Activated naive CD4-positive, alpha-beta T cell treated with anti-CD3 and anti-CD28 coated beads, Interleukin-2, amount 10 ng/mL, durations not matched to agents 7 days and 5 days (primary cell): ENCODE measurements at places on chromosomes 3 and 15.
A peak's percentile ranks its signal among the peaks of the same experiment; 100 is the strongest.

DNA sequence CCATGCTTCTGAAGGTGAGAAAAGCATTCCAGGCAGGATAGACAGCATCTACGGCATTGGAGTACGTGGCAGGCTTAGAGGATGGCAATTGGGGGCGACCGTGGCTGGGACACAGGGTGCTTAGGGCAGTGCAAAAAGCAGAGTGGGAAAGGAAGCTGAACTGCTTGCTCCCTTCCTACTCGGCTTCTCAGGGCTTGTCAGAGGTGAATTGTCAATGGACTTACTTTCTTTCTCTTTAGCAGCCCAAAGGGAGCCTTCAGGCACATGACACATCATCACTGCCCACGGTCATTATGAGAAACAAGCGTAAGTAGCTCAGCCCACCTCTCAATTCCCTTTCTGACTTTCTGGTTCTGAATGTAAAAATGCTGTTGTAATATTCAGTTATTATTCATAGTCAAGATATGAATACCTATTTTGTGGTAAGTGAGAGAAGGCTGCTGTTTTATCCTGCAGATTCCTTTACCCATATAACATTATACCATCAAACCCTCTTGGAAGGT is 84.3 kb downstream of the KLHL25 start:
- DNase-seq: no peak

GRCh38 chr3:195543500-195544229 is 540 bp upstream of the PPP1R2 start:
- DNase-seq: no peak

DNA sequence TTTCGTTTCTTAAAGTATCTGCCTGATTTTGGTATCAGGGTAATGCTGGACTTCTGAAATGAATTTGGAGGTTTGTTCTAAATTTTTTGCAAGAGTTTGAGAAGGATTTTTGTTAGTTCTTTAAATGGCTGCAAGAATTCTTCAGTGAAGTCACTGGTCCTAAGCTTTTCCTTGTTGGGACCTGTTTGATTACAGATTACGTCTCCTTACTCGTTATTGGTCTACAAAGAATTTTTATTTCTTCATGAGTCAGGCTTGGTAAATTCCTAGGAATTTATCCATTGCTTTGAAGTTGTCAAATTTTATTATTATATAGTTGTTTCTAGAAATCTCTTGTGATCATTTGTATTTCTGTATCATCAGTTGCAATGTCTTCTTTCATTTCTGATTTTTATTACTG is 196.0 kb downstream of the DPH6 start:
- no peak for DNase-seq

- no peak for DNase-seq
Measured at GRCh38 chr15:92116330-92116729, 262.8 kb downstream of the SLCO3A1 start.

DNA sequence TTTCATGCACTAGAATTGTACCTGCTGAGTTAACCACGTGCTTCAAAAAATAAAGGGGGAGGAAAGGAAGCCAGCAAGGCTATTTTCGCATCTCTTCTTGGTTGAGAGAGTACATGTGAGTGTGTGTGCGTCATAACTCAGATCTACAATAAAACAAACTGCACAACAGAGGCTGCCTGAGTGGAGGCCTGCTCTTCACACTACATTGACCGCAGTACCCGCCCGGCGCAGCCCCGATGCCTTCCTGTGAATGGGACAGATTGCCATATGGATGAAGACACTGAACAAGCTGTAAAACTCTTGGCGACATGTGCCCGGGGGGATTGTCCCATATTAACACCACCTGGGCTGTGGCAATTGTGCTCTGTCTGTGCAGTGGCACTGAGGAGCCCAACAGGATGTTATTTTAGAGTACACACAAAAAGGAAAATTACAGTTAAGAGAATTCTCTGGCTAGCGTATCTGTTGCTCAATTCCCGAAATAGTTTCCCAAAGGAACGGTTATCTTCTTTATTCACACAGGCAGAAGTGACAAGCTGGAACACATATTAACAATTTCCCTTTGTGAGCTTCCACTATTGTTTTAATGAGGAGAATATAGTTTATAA is 551.5 kb downstream of the FOXP1 start:
- DNase-seq: no peak

DNA sequence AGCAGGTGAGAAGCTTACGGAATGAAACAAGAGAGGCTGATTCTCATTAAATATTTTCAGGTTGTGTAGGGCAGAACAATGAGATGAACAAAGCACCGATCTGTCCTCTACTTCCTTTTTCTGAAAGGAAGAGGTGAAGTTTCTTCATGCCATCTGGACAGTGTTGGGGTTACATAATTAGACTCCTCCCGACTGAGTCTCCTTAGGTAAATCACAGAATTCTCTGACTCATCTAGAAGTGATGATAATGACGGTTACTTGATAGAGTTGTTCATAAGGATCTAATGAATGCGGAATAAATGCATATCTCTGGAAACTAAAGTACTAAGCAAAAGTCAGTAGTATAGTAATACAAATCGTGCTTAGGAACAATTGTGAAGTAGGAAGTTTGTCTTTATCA is 21.2 kb downstream of the CRTC3 start:
- no peak for DNase-seq

GRCh38 chr3:100780071-100780622 is 70.9 kb downstream of the TFG start:
- DNase-seq: no peak

GRCh38 chr3:52529376-52530333 is 4.0 kb downstream of the NT5DC2 start:
- DNase-seq: peak; percentile 12

DNA sequence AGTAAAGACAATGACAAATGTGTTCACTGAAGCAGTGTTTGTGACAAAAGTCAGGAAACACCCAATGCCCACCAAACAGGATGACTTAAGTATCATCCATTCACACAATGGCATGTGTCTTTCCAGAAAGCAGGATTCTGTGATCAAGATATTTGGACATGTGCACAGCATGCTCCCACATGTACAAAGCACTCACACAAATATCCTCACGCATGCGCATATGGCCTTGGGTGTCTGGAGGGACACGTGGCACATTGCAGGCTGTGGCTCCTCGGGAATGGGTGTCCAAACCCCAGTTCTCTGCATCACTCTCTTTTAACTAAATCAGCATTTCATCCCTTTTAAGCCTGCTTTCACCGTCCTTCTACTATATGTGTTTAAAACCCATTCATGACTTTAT is 130.5 kb downstream of the KLF13 start:
- peak; percentile 6 for DNase-seq

GRCh38 chr3:101219842-101220560 is 100.4 kb downstream of the IMPG2 start:
- no peak for DNase-seq

- no peak for DNase-seq
Measured at GRCh38 chr15:67605871-67606270, 63.4 kb downstream of the MAP2K5 start.

DNA sequence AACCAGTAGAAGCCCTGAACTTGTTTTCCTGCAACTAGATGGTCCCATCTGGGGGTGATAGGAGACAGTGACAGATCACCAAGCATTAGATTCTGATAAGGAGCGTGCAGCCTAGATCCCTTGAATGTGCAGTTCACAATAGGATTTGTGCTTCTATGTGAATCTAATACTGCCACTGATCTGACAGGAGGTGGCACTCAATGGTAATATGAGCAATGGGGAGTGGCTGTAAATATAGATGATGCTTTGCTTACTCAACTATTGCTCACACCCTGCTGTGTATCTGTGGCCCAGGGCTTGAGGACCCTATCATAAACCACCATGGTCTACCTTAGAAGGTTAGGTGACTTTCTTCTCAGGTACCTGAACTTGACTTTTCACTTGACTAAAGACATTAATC is 417.1 kb upstream of the ARHGEF26 start:
- DNase-seq: no peak

DNA sequence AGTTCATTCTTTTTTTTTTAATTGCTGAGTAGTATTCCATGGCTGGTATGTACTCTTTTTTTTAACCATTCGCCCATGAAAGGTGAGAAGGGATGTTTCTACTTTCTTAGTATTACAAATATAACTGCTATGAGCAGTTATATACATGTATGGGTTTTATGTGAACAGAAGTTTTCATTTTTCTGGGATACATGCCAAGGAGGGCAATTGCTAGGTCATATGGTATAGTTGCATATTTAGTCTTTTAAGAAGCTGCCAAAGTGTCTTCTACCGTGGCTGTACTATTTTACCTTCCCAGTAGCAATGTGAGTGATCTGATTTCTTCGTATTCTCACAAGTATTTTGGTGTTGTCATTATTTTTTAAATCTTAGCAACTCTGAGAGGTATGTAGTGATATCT is 11.2 kb upstream of the KLHL40 start:
- DNase-seq: no peak

GRCh38 chr3:8575364-8576104 is 69.1 kb downstream of the SSUH2 start:
- DNase-seq: no peak

- no peak for DNase-seq
Measured at GRCh38 chr15:33453761-33454160, 143.0 kb downstream of the RYR3 start.

- no peak for DNase-seq
Measured at GRCh38 chr15:90436952-90437351, 48.9 kb downstream of the IQGAP1 start.

- no peak for DNase-seq
Measured at GRCh38 chr3:129475863-129476262, 35.8 kb downstream of the IFT122 start.

DNA sequence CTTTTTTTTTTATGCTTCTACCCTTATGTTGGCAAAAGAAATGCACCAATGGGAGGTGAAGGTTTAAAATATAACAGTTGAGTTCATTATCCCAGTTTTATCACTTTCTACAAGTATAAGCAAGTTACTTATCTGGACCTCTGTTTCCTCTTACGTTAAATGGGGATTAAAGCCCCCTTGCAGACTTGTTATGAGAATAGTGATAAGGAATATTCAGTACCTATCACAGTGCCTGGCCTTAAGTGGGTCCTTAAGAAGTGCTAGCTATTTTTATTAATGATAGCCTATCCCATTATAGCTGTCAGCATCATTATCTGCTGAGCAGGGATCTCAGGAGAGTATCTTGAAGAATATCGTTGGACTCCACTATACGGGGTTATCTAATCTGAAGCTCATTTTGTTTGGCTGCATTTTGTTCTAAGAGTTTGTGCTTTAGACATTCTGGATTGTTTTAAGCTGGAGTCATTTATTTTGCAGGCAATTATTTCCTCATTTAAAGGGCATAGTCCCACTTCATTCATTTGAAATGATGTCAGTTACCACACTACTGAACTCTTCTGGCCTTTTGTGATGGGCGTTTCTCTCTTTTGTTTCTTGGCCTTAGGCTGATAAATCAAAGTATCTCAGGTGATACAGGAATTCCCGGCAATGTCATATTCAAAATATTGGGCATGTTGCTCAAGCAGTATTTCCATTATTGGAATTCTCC is 28.8 kb downstream of the RAB8B start:
- DNase-seq: no peak

- no peak for DNase-seq
Measured at GRCh38 chr3:46462111-46462510, 2.6 kb downstream of the LTF start.

DNA sequence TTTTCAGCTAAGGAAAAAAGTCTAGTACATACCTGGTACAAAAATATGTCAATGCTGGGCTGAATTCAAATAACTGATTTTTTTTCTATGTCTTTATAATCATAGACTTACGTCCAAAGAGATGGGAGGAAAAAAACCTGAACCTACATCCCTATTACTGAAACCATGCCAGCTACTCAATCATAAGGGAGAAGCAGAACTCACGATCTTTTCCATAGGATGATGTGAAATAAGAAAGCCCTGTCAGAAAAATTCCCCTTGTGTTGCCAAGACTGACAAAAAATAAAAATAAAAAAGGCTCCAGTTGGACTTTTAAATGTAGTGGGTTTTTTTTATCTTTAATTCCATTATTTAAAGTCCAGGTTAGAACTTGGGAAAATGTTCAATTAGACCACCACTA is 3.3 kb downstream of the MSL2 start:
- DNase-seq: no peak

GRCh38 chr3:162269636-162270458 is 773.2 kb downstream of the OTOL1 start:
- no peak for DNase-seq

DNA sequence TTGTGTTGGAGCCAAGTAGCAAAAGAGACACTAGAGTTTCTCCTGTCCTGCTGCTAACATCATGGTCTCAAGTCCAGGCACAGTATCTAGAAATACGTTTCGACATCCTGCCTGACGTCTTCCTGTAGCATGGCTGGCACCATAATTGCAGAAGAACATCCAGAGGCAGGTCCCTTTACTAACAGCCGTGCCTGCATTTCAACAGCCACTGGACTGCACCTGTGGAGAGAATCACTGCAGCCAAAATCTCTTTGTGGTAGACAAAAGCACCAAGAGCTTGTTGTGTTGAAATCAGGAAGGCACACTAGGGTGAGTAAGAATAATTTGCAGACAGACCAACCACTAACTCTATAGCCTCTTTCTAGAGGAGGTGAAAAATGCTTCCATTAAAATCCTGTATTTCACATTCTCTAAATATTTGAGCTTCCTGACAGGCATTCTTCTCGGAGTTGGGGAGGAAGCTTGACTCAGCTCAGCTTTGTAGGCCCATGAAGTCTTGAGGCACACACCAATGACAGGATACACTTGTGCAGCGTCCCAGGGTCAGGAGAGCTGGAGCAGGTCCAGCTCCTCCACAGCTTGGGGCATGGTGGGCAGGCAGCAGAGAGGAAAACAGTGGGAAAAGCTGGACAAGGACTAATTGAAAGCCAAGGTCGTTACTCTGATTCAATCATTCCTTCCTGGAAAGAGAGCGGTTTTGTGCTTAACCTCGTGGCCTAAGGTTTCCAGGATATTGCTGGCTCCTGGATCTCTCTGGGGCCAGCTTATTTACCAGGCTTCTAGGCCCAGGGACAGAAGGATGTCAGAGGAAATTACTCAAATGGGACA is 244.9 kb downstream of the FAM43A start:
- DNase-seq: no peak

- no peak for DNase-seq
Measured at GRCh38 chr15:31159837-31160236, 58.3 kb upstream of the TRPM1 start.

- DNase-seq: no peak
Measured at GRCh38 chr15:69424001-69424400, 9.9 kb downstream of the KIF23 start.

GRCh38 chr3:178082326-178082906 is 453.8 kb upstream of the KCNMB2 start:
- DNase-seq: no peak

GRCh38 chr15:84811151-84811550 is 6.0 kb upstream of the ALPK3 start:
- DNase-seq: no peak

- DNase-seq: no peak
Measured at GRCh38 chr15:38534691-38535090, 29.9 kb downstream of the RASGRP1 start.

GRCh38 chr3:24161841-24162240 is 216.8 kb downstream of the NR1D2 start:
- DNase-seq: no peak

DNA sequence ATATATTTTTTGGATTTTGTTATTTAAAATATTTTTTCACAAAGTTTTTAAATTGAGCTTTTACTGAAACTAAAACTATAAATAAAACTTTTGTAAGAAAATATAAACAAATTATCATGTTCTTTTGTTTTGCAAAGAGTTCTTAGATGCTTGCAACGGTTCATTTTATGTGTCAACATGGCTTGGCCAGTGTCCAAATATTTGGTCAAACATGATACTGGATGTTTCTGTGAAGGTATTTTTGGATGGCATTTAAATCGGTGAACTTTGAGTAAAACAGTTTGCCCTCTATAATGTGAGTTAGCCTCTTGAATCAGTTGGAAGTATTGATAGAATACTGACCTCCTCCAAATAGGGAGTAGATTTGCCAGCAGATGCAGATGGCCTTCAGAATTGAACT is 612.6 kb upstream of the NECTIN3 start:
- no peak for DNase-seq
